ENCODE measurements at places on chromosomes 7 and 10.

DNA sequence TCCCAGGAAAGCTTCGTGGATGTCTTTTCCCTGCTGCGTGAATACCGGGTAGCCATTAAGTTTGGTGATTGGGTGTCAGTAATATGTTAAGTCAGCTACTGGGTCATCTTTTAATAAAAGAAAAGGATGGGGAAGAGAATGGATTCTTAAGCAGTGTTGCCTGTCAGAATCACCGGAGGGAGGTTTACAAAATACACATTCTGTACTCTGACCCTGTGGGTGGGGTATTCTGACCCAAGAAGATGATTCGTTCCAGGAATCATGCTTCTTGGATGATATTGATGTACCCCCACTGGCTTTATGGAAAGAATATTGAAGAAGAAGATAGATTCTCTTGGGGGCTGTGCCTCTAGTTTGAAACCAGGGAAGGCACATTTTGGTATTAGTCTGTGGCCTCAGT, 18.3 kb downstream of the SGPL1 start:
- no peak for DNase-seq

DNA sequence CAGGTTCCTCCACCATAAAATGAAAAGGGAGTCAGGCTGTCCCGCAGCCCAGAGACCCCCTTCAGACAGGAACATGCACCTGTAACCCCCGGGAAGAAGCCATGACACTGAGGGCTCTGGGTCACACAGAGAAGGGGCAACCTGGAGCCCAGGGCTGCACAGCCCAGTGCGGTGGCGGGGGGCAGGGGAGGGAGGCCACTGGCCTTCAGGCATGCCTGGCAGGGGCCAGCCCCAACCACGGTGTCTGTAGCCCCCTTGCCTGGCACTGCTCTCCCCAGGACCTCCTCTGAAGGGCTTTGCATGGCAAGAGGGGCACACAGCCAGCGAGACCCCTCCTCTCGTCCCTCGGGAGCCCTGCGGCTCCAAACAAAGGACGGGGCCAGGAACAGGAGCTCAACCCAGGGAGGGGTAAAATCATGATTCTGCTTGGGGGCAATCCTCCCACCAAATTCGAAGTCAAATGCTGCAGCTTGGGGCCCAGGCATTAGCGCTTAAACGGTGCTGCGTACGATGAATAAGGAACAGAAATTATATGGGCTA, 235.1 kb downstream of the MAD1L1 start:
- no peak for DNase-seq

GRCh38 chr7:155825336-155825735, 13.1 kb upstream of the SHH start:
- no peak for DNase-seq

DNA sequence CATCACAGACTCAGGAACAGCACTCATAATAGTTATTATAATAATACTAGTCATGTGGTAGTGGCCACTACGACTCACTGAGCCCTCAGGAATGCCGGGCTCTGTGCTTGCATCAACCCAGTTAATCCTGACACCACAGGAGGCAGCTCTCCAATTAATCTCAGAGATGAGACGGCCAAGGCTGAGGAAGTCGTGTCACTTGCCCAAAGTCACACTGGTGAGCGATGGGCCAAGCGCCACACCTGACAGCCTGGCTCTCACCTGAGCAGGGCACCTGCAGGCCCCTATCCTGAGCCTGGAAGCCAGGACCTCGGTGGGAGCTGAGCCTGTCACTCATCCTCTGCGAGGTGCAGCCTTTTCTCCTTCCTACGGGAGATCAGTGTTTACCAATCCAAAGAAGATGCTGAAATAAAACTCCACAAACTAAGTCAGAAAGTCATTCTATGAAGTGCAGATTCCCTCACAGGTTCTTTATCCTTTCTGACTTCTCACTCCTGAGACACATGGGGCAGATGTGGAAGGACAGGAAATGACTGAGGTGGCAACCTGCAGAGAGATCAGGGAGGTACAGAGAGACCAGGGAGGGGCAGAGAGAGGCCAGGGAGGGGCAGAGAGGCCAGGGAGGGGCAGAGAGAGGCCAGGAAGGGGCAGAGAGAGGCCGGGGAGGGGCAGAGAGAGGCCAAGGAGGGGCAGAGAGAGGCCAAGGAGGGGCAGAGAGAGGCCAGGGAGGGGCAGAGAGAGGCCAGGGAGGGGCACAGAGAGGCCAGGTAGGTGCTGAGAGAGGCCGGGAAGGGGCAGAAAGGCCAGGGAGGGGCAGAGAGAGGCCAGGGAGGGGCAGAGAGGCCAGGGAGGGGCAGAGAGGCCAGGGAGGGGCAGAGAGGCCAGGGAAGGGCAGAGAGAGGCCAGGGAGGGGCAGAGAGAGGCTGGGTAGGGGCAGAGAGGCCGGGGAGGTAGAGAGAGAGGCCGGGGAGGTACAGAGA, 38.5 kb downstream of the VIPR2 start:
- DNase-seq, result no peak

- no peak for DNase-seq
Measured at GRCh38 chr10:102283890-102284289, 38.6 kb downstream of the GBF1 start.

- no peak for DNase-seq
Measured at GRCh38 chr10:4748491-4749270, 77.3 kb upstream of the AKR1E2 start.

DNA sequence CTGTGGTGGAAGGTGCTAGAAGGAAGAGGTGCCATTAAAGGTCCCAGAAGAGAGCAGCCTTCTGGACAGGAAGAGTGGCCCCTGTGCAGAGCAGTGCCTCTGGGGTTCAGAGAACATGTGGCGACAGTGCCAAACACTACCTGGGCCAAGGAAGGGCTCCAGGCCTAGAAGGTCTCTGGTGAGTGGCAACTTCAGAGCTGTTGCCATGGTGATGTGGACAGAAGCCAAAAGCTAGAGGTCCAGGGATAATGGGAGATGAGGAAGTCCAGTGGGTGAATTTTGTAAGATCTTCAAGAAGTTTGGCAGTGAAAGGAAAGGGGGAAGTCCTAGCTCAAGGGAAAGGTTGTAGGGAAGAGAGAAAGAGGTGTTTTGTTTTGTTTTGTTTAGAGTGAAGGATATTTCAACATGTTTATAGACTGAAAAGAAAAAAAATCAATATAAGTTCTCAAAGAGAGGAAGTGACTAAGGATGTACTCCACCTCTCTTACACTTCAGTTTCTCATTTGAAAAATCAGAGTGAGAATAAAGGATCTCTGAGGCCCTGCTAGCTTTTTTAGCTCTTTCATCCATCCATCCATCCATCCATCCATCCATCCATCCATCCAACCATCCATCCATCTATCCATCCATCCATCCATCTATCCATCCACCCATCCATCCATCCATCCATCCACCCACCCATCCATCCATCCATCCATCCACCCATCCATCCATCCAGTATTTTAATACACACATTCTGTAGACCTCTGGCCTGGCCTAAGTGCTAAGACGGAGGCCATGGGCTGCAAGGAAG, 77.1 kb upstream of the DUSP5 start:
- DNase-seq, result no peak

DNA sequence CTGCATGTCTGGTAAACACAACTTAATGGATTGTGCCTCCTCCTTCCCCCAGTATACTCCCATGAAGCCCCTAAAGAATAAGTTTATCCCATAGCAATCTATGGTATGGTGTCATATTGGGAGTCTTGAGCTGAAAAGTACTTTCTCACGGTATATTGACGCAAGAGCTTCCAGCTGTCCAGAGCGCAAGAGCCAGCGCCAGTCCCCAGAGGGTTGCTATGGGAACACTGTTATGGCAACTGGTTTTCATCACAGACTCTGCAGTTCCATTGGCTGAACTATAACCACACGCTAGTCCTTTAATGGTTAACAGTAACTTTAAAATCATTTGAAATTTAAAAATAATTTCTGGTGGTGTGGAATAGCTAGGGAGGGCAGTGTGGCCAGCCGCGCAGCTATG, 46.9 kb downstream of the PRPF18 start:
- no peak for DNase-seq

- no peak for DNase-seq
Measured at GRCh38 chr10:86556532-86556931, 34.9 kb upstream of the WAPL start.

DNA sequence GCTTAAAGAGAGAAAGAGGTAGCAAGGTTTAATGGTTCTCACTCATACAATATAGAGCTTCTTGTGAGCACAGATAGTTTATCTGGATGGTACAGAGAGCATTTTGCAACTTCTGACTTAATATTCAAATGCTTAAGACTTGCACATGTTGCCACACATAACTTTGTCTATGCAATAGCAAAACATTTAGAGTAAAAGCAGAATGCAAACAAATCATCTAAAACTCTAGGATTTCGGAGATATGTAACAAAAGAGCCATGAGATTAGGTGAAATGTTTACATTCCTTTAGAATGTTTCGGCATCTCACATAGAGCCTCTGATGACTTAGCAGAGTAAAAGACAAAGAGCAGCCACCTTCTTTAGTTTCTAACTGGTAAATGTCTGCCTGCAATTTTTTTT, 717.1 kb upstream of the LRRN3 start:
- no peak for DNase-seq

All from cortex of kidney (tissue), 1 donor.